ENCODE measurements at places on chromosomes 1 and 21. TPM values are rescaled to one million over a fixed set of nuclear protein-coding genes. Genes with fewer than 3 reads are reported as not detected.

AGTRAP gene
- 13.2 TPM for total RNA-seq

FCRL2 gene
- total RNA-seq: not detected

IFNLR1 gene
- 7.4 TPM for total RNA-seq

PRELP gene
- not detected for total RNA-seq

NGF gene
- total RNA-seq: not detected

SLC6A9 gene
- total RNA-seq: 13.4 TPM

GRCh38 chr1:53634571-53634979 lies 104.4 kb downstream of the GLIS1 start:
- DNase-seq: no peak

DNA sequence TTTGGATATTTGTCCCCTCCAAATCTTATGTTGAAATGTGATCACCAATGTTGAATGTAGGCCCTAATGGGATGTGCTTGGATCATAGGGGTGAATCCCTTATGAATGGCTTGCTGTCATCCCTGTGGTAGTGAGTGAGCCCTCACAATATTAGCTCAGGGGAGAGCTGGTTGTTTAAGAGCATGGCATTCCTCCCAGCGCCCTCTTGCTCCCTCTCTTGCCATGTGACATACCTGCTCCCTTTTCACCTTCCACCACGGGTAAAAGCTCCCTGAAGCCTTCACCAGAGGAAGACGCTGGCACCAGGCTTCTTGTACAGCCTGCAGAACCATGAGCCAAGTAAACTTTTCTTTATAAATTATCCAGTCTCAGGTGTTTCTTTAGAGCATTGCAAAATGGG lies 305.6 kb downstream of the KCTD3 start:
- DNase-seq: no peak

GRCh38 chr1:153386500-153386901 lies 4.4 kb downstream of the S100A8 start:
- no peak for DNase-seq

DNA sequence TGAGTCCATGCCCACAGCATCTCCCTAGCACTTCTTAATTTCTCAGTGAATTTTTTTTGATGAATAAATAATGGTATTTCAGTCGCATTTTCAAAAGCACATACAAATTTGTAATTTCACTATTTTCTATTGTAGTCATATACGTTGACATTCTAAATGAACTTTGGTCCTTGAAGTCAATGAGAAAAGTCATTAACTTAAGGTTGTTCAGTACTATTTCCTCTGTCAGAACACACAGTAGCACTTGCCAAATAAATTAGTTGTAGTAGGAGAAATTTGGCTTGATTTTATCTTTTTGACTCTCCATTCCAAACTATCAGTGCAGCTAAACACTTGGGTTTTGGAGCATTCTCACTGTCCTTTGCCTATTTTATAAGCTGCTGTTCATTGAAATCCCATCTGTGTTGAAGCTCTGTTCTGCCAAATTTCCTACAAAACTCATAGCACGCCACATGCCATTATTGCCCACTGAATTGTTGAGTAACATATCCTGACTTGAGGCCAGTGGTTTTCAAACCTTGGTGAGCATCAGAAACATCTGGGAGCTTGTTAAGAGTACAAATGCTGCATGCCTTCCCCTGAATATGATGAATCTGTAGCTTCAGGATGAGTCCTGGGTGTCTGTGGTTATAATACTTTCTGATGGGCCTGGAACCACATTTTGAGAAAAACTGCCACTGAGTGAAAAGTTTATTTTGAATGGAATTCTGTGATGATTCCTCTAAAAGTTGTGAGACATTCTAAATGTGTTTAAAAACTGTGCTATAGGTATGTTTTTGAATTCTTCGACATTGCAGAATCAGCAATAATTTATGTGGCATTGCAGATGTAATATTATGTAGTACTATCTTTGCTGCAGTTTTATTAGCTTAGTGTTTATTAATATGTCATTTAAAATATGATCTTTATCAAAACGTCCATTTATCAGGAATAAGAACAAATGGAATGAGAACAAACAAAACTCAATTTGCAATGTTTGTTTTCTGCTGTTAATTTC lies 78.9 kb downstream of the DNM3 start:
- DNase-seq: no peak

GRCh38 chr1:32828341-32828740 lies 10.9 kb downstream of the S100PBP start:
- DNase-seq: no peak

DNA sequence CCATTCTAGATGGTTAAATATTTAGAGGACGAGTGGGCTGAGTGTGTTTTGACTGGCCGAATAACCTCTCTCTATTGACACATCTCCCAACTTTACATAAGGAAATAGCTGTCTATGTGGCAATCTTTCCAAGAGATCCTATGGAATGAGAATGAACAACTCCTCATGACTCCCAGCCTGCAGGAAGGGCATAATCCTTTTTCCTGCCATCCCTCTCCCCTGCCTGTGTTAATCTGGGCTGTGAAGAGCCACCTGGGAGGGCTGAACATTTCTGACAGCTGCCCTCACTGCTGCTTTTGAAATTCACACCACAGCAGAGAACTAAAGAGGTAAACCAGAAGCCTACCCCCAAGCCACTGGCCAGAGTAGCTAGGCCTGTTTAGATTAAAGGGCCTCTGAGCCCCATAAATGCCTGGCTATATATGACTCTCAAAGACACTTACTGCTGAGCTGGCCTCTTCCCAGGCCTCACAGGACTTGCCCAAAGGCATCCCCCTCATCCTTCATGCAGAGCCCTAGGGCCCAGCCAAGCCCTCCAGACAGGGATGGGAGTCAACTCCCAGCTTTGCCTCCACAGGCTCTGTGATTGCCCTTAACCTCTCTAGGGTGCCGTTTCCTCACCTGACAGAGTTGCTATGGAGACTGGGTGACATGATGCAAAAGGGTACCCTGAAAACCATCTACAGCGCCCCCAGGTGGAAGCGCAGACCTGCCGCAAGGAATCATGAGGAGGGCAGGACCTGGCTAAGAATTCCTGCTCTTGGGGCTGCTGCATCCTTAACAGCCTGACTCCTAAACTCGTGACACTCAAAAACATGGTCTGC lies 42.0 kb upstream of the LDLRAP1 start:
- peak; percentile 60 for DNase-seq

DNA sequence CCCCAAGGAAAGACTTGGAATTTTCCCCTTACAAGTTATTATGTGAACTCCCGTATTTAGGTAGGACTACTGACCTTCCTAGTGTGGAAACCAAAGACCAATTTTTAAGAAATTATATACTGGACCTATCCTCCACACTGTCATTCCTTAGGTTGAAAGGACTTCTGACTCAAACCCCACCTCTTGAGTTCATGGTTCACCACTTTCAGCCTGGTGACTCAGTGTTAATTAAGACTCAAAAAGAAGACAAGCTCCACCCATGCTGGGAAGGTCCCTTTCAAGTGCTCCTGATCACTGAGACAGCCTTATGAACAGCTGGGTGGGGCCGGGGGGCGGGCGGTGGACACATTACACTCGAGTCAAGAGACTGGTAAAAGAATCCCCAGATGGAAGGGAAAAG lies 113.2 kb downstream of the LRRC53 start:
- DNase-seq: peak; percentile 6

Data from activated CD4-positive, alpha-beta T cell treated with anti-CD3 and anti-CD28 coated beads for 36 hours (primary cell).